RPMI7951 (cell line): ENCODE measurements at places on chromosomes 2 and 18. TPM values are rescaled to one million over a fixed set of nuclear protein-coding genes. Genes with fewer than 3 reads are reported as not detected.
A peak's percentile ranks its signal among the peaks of the same experiment; 100 is the strongest.

DNA sequence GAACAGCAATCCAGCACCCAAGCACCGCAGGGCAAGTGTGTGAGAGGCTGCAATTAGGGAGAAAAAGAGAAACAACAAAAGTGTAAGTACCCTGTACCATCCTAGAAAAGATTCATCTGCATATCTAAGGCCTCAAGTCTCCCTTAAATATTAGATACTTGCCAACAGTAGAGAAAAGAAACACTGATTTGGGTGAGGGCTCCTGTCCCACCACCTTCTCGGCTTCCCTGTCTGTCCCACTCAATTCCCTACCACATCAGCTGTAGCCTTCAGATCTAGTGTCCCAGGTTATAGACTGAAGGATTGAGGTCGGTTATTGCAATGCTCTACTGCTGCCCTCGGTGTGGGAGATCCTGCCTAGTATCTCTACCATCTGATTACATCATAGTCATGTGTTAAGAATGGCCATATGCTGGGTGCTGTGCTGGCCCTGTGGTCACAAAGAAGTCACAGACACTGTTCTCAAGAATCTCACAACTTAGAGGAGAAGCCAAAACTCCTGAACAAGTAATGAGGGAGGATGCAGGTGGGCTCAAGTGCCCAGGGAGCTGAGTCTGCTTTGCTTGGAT is 2.5 kb downstream of the RAX start:
- DNase-seq: no peak

DNA sequence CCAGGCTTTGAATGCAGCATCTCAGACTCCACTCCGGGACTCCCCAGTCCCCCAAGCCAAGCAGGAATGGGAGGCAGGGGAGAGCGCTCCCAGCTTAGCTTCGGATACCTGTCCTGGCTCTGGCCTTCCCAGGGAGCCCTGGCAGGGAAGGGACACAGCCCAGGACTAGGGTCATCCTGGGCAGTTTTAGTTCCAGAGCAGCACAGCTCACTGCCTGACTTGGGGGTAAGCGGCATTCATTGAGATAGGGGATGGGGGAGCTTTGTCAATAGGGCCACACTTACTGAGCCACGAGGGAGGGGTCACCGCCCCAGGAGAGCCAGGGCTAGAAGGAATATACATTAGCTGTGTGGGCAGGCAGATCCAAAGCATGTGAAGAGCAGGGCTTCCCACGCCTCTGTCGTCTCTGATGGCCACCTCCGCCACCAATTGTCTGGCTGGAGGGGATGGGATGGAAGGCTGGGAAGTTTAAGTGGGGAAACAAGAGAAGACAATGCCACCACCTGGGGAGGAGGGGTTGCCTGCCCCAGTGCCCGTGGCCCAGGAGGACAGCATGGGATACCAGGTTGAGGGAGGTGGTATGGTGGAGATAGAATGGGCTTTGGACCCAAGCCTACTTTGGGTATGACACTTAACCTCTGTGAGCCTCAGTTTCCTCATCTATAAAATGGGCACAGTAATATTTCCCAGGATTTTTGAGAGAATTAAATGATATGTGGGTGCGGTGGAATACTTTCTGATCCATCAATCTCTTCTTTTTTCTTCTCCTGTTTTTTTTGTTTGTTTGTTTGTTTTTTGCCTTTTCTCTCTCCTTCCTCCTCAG is 40.2 kb downstream of the SCTR start:
- no peak for DNase-seq

DNA sequence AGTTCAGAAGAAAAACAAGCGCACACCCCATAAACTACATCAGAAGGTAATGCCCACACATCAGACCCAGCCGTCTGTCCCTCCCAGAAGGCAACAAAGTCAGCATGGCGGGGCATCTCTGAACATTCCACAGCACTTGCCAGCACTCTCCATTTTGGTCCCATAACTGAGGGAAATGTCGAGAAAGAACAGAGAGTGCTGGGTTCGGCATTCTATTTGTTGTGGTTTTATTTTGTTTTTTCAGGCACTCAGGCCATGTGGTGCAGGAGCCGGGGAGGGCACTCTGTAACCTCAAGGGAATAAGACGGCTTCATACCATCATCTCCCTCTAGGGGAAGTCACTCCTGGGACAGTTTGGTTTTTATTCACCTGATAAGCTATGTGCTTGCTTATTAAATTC is 156.0 kb downstream of the SEPTIN10 start:
- DNase-seq: peak; percentile 64

- no peak for DNase-seq
These were observed 80.9 kb downstream of the NCOA1 start for GRCh38 chr2:24571828-24572442.

DNA sequence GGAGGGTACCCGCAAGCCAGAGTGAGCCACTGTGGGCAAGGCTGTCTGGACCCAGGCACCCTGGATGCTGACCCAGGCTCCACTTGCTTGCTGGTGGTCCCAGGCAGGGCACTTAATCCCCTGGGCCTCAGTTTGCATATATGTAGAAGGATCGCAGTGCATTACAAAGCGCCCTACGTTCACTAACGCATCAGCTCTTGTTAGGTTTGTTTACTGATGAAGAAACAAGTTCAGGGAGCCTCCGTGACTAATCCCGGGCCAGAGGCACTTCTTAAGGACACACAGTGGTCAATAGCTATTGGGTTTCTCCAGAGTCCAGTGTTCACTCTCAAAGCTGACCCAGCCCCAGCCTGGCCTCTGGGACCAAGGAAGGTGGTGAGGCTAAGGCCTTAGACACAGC is 70.2 kb downstream of the LBH start:
- DNase-seq: peak; percentile 3

- no peak for DNase-seq
These were observed 44.6 kb downstream of the ADD2 start for GRCh38 chr2:70723286-70723885.

DNA sequence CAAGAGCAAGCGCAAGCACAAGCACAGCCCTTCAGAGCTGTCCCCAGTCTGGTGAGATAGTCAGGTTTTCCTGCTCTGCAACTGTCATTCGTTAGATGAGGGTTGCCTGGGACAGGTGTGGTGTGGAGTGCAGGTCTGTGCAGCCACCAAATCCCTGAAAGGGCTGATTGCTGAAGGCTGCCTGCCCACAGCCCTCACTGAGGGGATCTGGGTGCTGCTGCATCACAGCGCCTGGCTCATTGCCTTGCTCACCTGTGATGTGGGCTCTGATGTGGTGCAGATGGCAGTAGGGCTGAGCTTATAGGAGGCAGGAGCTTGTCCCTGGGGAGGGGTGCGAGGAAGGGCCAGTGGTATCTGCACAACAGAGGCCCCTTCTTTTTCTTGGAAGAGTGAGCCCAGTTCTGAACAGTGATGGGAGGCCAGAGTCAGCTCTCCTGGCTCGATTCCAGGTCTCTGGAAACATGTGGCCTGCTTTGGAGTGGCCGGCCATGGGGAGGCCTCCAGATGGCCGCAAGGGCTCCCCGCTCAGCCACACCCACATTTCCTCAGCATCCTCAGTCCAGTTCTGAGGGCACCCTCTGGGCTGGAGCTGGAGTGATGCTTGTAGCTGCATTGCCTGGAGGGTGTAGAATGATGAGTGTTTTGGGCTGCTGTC is 11.4 kb downstream of the UBE2F start:
- peak; percentile 73 for DNase-seq

DNA sequence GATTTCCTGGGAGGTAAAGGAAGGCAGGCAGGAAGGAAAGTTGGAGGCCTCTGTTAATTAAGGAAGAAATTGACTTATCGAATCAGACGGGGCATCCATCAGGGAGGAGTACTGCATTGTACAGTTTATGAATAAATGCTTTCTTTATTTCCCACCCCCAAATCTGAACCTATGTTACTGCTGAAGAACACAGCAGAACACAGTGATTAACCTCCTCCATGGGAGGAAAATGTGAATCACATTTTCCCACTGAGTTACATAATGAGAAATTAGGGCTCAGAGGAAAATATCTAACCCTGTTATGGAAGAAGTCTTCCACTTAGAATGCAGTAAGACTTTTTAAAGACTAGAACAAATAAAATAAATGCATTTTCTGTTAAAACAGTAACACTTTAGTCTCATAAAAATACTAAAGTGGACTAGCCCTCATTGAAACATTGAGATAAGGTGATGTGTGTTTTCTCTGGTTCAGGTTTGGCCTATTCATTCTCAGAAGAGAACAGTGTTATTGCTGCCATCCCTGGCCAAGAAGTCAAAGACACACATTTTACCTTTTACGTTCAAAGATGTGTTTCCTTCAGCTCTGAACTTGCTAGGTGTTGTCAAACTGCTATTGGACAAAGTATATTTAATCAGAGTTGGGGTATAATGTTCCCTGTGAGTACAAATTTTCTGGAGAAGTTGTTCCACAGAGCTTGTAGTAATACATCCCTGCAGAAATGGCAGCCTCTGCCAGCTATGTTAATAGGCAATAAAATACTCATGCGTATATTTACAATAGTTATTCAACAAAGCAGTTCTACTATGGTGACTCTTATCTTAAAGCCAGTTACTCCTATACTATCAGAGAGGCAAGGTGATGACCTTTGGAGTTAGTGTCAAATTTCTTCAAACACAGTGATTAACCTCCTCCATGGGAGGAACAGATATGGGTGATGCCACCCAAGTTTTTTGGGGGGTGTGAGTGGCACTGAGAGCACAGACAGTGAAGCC is 11.1 kb downstream of the DNAH6 start:
- DNase-seq: no peak

- no peak for DNase-seq
These were observed 215.0 kb upstream of the AGAP1 start for GRCh38 chr2:235278771-235279355.

DNA sequence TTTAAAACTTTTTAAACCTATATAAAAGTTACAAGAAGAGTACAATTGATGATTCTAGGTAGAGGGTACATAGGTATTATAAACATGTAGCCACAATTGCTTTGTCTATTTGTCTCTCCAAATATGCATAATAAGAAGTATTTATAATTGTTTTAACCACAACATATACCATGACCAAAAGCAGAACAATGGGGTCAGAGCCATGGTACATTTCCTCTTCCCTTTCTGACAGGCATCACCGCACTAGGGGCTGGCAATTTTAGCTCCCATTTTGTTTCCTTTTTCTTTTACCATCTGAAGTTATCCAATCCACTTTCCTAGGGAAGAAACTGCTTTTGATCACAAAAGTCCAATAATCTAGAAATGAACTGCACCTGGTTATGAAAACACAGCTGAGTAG is 49.3 kb downstream of the TMX3 start:
- DNase-seq: no peak

- no peak for DNase-seq
These were observed 77.0 kb downstream of the PRKCE start for GRCh38 chr2:45728458-45728942.

DNA sequence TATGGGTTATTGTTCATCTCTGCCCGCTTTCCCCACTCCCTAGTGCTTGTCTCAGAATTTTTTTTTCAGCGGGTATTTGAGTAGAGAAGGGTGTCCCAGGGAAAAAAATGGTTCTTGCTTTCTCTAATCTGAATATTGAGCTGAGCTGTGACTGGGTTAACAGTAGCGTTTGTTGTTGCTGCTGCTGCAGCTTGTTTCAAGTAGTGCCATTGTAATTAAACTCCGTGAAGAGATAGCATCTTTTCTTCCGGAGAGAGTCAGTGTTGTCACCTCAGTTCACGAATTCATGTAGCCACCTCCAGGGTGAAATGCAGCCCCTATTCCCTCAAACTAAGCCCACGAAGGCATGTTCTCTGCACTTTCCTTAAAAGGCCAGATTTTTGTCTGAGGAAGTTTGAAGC is 1.5 kb upstream of the AAK1 start:
- peak; percentile 41 for DNase-seq

- peak; percentile 65 for DNase-seq
These were observed 178.9 kb downstream of the FHOD3 start for GRCh38 chr18:36476433-36476832.

Gene MROH2A
- 0.10 TPM in 1 of 2 replicates, not detected in the other for total RNA-seq

Gene MLPH
- total RNA-seq: 121 and 159 TPM in 2 replicates

Gene CPO
- total RNA-seq: not detected in 2 replicates

Gene ZNF24
- total RNA-seq: 28.1 and 29.9 TPM in 2 replicates

Gene HOXD11
- 0.10 TPM in 1 of 2 replicates, not detected in the other for total RNA-seq

Gene CD8A
- total RNA-seq: not detected in 2 replicates

Gene CNRIP1
- 50.5 and 53.9 TPM in 2 replicates for total RNA-seq

Gene FBXO15
- 0.96 and 2.3 TPM in 2 replicates for total RNA-seq

Gene LCT
- total RNA-seq: not detected in 2 replicates

Gene ACVR1C
- 0.10 and 0.12 TPM in 2 replicates for total RNA-seq

Gene CCDC68
- 0.12 and 0.29 TPM in 2 replicates for total RNA-seq

Gene IL1A
- total RNA-seq: 1.9 and 2.3 TPM in 2 replicates

Gene ITPRIPL1
- 14.5 and 15.9 TPM in 2 replicates for total RNA-seq

Gene SPP2
- not detected in 2 replicates for total RNA-seq

Gene HOXD9
- 1.4 TPM in 2 replicates for total RNA-seq

Gene EFHD1
- total RNA-seq: 1.2 and 1.7 TPM in 2 replicates

Gene MOGAT1
- 0.24 and 0.29 TPM in 2 replicates for total RNA-seq

Gene POTEE
- total RNA-seq: not detected in 2 replicates
